T-helper 9 cell (primary cell): ENCODE measurements at places on chromosomes 12 and 14.

DNA sequence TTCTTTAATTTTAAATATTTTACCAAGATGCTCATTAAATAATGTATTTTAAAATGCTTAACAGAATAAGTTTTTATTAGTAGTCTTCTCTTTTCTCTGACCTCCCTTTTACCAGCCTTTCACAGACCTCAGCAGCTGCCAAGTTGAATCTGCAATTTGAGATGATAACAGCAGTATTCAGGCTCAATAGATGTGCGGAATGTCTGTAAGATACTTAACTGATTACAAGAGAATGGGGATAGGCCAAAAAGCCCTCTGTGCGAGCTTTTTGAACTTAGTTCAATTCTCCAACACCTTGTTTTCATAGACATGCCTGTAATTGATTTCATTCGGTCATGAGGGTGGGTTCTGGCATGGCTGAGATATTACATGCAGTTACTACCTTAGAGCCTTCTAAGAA is 277.2 kb downstream of the TMTC2 start:
- no peak for DNase-seq

GRCh38 chr12:67025543-67026114 is 243.5 kb upstream of the CAND1 start:
- peak; percentile 16 for DNase-seq

- no peak for DNase-seq
Measured at GRCh38 chr12:112836736-112837628, 45.4 kb downstream of the RPH3A start.

DNA sequence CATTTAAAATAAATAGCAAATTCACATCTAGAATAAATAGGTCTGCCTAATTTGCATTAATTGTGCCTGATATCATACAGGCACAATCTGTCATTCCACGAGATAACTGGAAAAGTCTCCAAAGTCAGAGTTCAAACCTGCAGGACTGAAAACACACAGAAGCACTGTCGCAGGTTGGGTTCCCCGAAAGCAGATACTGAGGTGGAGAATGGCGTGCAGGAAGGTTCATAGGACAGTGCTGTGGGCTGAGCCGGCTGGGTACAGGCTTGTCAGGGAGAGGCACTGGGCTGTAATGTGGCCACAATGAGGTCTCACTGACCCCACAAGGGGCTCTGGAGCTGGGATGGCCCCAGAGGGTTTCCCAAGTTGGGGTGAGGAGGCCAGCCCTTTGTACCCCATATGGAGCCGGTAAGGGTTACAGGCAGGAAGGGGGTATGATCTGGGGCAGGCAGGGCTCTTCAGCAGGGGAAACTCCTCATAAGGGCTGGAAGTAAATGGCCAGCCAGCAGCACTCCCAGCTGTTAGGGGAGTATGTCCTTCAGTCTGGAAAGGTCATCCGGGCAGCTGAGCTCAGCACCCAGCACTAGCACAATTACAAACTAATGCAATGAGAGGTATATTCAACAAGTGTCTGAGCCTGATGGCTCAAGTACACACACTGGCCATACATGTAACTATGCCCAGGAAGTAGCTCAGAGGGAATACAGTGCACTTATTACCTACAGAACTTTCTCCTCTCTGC is 68.5 kb downstream of the NT5DC3 start:
- DNase-seq: no peak

DNA sequence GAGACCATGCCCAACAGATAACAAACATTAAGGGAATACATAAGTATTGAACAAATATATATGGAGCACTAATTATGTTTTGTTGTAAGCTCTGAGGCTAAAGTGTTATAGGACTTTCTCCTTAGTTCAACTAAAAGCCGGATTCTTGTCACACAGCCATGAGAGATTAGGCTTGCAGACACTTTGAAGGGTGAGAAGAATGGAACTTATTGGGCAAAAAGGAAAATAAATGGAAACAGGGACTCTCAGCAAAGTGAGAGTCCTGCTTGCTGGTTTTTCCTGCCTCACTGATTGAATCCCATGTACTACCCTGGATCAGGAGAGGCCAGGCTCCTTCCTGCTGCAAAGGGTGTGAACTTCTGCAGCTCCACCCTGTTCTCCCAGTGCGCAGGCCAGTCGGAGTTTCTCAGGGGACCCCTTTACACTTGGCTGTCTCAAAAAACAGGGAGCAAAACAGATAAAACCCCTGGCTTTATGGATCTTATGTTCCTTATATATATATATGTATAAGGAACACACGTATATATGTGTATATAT is 77.1 kb upstream of the FUT8 start:
- DNase-seq: no peak

- DNase-seq: no peak
Measured at GRCh38 chr12:106141452-106141851, 2.7 kb upstream of the NUAK1 start.

DNA sequence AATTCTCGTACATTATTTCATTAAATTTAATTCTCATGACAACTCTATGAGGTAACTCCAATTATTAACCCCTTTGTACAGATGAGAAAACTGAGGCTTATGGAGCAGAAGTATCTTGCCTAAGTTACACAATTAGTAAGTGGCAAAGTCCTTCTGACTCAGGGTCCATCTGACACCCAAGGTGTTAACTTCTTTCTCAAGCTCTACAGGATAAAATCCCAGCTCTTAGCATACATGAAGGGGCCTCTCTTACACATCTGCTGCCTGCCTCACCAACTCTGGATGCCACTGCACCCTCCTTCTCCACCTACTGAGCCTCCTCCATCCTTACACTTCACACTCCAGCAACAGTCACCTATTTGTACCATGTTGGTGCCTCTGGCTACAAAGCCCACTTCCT is 4.3 kb upstream of the KRT72 start:
- no peak for DNase-seq

GRCh38 chr12:13950502-13950901 is 30.9 kb downstream of the GRIN2B start:
- no peak for DNase-seq

DNA sequence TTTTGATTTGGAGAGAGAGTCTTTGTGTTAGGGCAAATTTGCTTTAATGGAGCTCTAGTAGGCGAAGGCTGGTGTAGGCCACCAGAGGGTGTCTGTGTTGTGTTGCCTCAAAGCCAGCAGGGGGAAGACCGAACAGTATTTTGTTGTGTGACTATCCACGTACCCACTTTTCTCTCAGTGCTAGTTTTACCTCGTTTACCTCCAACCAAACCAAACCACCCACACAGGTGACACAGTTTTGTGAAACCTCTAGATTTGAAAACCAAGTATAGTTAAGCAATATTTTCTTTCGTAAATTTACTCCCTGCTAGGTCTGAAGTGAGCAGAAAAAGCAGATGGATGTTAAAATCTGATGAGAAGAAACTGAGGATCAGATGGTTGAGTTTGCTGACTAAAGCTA is 36.3 kb upstream of the NPFF start:
- DNase-seq: peak; percentile 2

DNA sequence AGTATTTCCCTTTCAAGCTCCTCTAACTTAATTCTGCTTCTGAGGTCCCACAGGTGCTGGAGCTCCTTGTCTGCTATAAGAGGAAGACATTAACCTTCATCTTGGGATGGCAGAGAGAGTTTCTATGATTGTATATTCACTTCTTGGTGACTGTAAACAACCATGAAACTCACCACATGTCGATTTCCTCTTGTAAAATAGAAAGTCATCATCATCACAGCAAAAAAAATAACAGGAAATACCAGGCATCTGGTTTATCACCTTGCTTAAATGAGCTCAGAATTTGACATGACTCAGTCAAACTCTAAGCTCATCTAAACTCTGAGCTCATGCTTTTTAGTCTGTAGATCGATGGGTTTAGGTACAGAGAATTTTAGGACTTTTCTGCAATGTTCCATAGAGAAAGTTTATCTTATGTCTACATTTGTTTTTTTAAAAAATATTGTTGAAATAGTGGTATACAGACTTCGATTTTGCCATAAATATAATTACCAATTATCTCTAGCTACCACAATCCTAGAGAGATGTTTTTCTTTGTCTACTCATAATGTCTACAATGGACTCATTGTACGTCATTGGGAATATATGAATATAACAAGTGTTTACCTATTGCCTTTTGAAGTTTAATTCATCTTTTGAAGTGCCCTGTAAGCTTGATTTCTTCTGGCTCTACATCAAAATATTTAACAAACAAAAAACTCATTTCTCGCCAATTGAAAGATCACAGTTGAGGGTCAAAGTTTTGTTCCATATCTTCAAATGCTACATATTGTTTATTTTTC is 58.4 kb downstream of the IGF1 start:
- DNase-seq: no peak
